ENCODE measurements at places on chromosomes 2 and 18. TPM values are rescaled to one million over a fixed set of nuclear protein-coding genes. Genes with fewer than 3 reads are reported as not detected.

SERPINB7 gene
- polyA plus RNA-seq: not detected

PDIA6 gene
- 99.2 TPM for polyA plus RNA-seq

MAP2 gene
- not detected for polyA plus RNA-seq

DNA sequence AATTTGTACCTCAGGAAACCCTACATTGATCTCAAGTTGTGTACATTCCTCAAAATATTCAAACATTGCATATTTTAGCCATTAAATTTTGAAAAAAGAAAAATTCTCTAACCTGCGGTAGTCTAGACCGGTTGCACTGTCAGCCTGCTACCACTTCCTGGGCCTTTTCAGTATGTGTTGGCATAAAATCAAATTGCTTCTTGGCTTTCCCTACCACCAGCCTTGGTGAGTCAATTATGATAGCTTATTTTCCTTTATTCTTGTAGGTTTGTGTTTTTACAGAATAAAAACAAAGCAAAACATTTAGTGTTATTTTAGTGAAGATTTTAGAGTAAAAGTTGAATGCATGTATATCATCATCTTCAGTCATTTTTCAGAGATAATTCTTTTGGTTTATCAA is 61.2 kb downstream of the FAM171B start:
- peaks cover 9% of the 10 kb centered on the region for H3K27me3 ChIP-seq
- no peaks in the 10 kb centered on the region for H3K36me3 ChIP-seq
- H3K4me3 ChIP-seq: no peak overlapping the region
- no peak overlapping the region for H3K27ac ChIP-seq

- H3K36me3 ChIP-seq: peaks cover 30% of the 10 kb centered on the region
- DNase-seq: no peak
- peaks cover 54% of the 10 kb centered on the region for H3K27me3 ChIP-seq
- no peak overlapping the region for H3K27ac ChIP-seq
- no peaks in the 10 kb centered on the region for H3K4me1 ChIP-seq
These were observed 1076.3 kb downstream of the RPIA start for GRCh38 chr2:89767572-89768435.
